ENCODE measurements at places on chromosomes 4 and X.

DNA sequence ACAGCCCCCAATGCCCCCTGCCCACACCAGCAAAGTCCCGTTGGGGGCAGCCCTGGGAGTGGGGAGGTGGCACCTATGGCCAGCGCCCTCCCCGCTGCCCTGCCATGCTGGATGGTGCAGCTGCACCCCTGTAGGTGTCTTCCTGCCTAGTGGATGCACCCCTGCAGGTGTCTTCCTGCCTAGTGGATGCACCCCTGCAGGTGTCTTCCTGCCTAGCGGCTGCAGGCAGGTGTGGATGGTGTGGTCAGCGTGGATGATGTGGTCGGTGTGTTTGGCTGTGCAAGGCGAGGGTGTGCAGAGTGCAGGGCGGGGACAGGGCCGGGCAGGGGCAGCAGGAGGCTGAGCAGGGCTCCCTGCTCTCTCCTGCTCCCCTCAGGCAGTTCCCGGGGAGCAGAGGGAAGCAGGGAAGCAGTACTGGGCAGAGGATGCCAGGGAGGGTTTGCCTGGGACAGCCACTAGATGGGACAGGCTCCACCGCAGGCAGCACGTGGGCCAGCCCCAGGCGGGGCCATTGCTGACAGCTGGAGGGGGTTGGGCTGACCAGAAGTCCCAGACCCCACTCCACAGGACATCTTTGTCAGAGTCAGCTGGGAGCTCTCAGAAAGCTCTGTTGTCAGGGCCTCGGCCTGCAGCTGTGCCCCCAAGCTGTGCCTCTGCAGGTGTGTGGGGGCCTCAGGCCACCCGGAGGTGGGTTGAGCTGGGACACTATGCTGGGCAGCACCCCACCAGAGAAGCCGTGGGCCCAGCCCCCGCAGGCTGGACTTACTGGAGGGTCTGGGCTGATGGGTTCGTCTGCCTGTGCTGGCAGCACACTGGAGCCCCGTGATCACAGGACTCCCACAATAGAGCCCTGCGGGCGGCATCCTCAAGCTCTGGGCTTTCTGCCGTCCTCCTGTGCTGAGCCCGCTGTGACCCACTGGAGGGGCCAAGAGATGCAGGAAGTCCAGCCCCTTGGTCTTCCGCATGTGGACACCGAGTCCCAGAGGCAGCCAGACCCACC is 23.7 kb downstream of the DOK7 start:
- DNase-seq = no peak

DNA sequence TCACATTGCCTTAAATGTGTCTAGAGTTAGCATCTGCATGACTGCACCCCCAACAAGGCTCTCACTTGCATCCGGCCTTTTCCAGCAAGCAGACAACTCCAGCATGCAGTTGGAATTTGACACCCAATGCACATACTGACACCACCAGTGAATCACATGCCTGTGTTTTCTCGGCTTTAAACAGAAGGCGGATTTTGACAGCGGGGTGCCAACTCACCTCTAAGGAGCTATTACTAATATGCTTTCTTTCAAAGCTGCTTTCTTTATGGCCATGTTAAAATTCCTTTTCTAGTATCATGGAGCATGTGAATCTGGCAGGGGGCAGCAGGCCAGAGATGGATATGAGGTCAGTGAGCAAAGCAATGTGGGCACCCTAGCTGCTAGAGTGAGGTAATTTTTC is 78.0 kb upstream of the CLNK start:
- no peak for DNase-seq

DNA sequence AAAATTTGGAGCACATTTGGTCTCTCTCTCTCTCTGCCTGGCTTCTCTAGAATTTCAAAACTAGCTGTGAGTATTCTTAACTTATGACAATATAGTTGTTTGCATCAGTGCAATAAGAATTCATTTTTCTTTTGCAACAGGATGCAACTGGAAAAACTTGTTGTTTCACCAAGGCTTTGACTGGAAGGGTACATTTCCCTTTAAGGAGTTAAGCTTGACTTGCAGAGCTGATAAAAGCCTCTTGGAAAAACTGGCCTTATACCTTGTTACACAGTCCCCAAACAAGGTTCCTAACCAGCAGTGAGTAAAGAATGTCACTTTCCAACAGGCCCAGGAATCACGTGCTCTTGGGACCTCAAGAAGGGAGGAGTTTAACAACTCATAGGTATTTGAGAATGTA is 25.9 kb upstream of the ZNF718 start:
- no peak for DNase-seq

- no peak for DNase-seq
These were observed 64.2 kb upstream of the TRPC5OS start for GRCh38 chrX:111811831-111812230.

- DNase-seq = no peak
These were observed 9.9 kb downstream of the MTMR1 start for GRCh38 chrX:150702966-150703694.

GRCh38 chr4:170931321-170931720 is 841.6 kb upstream of the AADAT start:
- no peak for DNase-seq

GRCh38 chr4:8544741-8545438 is 35.3 kb upstream of the GPR78 start:
- no peak for DNase-seq

GRCh38 chr4:99927566-99927965 is 18.9 kb downstream of the DNAJB14 start:
- DNase-seq = no peak

DNA sequence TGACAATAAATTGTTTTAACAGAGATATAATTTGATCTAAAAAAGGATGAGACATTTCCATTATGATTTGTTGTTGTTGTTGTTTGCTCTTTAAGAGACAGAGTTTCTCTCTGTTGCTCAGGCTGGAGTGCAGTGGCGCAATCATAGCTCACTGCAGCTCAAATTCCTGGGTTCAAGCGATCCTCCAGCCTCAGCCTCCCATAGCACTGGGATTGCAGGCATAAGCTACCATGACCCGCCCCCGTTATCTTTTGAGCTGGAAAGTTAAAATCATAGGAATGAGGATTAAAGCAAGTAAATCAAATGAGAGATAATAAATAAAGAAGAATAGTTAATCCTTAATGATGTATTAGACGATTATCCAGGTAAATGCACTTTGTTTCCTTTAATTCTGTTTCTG is 224.4 kb upstream of the SMIM31 start:
- DNase-seq = no peak

DNA sequence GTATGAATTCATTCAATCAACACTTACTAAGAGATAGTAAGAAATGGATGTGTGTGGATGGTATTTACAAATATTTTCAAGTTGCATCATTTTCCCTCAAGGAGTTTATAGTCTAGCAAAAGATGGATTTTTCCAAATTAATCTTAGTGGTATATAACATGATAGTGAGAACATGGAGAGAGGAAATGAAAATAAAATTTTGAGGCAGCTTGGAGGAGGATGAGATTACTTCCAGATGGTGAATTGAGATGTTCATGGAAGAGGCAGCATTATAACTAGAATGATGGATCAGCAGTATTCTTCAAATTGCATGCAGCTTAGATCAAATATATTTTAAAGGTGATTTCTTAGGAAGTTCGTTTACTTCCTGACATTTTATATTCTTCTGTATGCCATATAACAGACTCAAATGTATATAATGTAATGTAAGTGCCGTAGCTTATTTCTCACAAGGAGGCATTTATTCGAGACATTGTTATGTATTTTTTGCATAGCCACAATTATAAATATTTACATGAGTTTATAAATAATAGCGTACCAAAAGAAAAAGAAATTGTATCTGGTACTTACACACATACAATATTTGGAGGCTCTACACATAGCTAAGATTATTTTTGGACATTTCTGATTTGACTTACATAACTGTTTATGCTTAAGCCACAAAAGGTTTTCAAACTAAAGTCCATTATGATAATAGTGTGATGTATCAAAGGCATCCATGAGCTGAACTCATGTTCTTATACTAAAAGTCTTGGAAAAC is 439.4 kb downstream of the SPRY1 start:
- DNase-seq = no peak

DNA sequence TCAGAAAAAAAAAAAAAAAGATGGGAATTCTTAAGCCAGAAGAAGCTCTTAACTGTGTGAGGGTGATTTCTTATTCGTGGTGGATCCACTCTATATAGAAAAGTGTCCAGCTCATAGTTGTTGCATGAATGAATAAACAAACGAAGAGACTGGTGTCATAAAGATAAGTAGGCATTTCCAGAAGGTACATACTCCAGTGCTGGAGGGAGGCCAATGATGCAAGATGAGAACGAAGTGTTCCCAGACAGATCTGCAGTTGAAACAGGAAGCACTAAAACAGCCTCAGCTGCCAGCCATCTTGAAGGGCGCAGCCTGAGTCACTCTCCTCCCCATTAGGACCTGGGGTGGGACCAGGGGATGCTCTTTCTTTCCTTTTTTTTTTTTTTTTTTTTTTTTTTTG is 47.4 kb upstream of the HOPX start:
- DNase-seq = no peak

DNA sequence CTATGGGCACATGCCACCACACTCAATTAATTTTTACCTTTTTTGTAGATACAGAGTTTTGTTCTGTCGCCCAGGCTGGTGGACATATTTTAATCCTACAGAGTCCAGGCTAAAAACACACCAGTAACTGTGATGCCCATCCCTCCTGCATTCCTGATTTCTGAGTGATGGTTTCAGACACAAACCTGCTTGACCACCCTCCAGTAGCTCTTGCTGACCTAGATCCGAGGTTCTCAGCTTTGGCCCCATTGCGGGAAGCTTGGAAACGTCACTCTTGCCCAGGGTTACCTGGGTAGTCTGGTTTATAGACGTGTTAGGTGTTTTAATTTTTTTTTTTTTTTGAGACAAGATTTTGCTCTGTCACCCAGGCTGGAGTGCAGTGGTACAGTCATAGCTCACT is 7.5 kb downstream of the CD99 start:
- DNase-seq = no peak

DNA sequence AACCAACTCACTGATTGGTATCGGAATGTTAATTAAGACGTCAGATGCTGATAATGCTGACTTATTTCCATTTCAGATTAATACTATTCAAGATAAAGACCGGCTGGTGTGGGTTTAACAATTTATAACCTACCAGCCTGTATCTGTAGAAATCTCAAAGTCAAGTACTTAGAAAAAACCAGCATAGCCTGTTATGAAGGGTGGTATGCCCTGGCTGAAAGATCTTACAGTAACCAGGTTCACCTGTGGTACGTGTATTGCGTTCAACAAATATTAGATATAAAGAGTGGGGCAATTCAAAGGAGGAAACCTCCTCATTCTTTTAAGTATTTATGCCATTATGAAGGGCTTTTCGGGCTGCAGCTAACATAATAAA is 240.8 kb upstream of the ANXA3 start:
- DNase-seq = no peak

GRCh38 chr4:7984286-7984925 is 44.7 kb upstream of the AFAP1 start:
- no peak for DNase-seq

DNA sequence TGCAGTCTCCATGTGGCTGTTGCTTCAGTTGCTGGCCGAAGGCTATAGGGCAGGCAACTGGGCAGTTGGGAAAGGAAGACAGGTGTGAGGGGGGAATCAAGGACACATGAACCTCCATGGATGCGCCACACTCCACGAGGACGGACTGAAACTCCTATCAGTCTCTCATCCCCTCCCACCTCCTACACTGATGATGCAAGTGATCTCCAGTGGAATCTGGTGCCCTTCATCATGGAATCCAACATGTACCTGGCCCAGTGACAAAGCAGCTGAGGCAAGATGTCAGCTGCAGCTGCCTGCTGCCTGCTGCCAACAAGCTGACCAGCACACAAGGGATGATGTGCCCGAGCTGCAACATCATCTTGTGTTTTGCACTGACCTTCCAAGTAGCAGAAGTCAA is 26.0 kb upstream of the MGST2 start:
- DNase-seq = no peak

DNA sequence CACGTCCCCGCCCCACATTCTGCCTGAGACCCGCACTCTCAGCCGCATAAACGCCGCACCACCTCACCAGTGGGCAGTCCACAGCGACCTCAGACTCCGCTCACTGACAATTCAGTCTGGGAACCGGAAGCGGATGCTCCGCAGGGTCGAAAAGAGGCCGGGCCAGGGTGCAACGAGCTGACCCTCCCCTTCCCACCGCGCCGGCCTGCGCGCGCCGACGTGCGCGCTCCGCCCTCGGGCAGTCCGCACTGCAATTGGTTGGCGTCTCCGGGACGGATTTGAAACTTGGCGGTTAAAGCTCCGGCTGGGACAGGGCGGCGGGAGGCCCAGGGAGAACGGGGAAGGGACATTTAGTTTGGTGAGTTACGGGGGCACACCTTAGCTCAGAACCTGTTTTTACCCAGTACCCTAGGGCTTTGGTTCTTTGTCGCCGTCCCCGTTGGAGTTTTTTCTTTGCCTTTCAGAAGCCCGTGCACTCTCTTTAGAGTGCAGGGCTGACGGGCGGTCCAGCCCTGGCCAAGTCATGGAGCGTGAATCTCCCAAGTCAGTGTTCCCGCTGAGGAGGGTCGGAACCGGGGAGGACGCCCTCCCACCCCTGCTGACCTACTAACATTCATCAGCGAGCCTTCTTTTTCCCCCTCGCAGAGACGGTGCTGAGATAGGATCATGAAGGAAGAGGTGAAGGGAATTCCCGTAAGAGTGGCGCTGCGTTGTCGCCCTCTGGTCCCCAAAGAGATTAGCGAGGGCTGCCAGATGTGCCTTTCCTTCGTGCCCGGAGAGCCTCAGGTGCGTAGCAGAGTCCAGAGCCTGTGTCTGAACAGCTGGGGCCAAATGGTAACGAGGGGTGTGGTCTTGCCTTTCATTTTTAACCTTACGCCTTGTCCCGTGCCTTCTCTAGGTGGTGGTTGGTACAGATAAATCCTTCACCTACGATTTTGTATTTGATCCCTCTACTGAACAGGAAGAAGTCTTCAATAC is at the start of the genes KIF4A and PDZD11:
Gene KIF4A, plus strand, starts transcription at position 312 of the 978 bp plus-strand sequence. Its CDS starts 355 bp downstream, at position 667.
Gene PDZD11, minus strand, starts transcription at position 135 of the 978 bp plus-strand sequence. CDS start 586 bp downstream, outside the sequence.
- DNase-seq = peak; percentile 7

DNA sequence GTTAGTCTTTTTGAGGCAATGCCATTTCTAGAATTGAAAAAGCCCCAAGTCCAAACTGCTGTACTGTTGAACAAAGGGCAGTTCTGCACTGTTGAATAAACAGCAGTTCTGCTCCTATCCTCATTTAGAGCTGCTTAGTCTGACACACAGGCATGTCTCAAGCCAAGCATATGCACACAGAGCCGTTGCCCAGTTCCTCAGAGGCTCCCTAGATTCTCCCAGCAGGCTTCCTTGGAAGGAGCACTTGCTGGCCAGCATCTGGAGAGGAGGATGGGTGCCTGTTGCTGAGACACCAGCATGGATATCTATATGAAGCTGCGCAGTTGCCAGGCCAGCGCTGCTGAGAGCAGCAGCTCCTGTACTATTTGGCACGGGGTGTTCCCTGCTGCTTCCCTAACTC is 138.3 kb upstream of the USP38 start:
- no peak for DNase-seq
